ENCODE measurements at places on chromosomes 1 and 21. TPM values are rescaled to one million over a fixed set of nuclear protein-coding genes. Genes with fewer than 3 reads are reported as not detected.

BSND gene
- total RNA-seq, result not detected

PLA2G4A gene
- 2.0 TPM for total RNA-seq

SLFNL1 gene
- under 0.01 TPM for total RNA-seq

CLCA1 gene
- total RNA-seq, result not detected

THEM5 gene
- total RNA-seq, result not detected

C1orf185 gene
- not detected for total RNA-seq

LCE1A gene
- total RNA-seq, result not detected

KAZN gene
- total RNA-seq, result 2.7 TPM

SPAG17 gene
- total RNA-seq, result not detected

CLDN17 gene
- total RNA-seq, result not detected

GPR161 gene
- total RNA-seq, result 11.1 TPM

LAD1 gene
- not detected for total RNA-seq

CLEC20A gene
- not detected for total RNA-seq

GPATCH3 gene
- 7.4 TPM for total RNA-seq

ANKRD34A gene
- 0.59 TPM for total RNA-seq
